Stimulated activated CD8-positive, alpha-beta memory T cell treated with anti-CD3 and anti-CD28 coated beads, Interleukin-12 subunit alpha, Interleukin-12 subunit beta, amount 100 ng/mL, for 1 hour (primary cell): ENCODE measurements at places on chromosomes 6 and 20.

- no peak for DNase-seq
These were observed 26.3 kb downstream of the ALDH5A1 start for GRCh38 chr6:24520929-24521546.

- no peak for DNase-seq
These were observed 220.7 kb downstream of the UST start for GRCh38 chr6:148967541-148967956.

DNA sequence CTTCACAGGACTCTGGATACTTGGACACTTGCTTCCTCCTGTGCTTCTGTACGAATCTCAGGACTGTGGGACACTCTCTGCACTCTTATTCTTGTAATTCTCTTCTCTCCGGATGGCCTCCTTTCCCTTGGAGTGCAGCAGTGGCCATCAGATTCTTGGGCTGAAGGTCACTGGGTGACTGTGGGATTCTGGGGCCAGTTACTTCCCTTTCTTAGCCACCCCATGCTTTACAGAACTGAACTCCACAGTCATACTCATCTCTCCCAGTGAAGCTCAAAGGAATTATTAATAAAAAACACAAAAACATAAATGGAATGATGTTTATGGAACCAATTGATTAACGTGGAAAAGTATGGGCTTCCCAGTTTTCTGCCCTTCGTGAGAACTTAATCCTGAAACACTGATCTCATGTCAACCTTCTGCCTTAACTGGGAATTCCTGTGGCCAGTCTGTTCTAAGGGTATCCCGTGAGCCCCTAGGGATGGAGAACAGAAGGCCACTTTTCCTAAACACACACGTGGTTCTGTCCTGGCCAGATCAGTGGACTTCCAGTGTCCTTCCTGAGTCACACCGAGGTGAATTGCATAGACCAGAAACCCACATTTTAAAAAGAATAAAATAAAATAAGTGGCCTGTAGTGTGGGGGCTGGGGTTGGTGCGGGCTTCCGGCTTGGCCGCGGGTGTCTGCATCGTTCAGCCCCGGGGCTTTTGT is 23.6 kb upstream of the HLA-E start:
- DNase-seq, result no peak

DNA sequence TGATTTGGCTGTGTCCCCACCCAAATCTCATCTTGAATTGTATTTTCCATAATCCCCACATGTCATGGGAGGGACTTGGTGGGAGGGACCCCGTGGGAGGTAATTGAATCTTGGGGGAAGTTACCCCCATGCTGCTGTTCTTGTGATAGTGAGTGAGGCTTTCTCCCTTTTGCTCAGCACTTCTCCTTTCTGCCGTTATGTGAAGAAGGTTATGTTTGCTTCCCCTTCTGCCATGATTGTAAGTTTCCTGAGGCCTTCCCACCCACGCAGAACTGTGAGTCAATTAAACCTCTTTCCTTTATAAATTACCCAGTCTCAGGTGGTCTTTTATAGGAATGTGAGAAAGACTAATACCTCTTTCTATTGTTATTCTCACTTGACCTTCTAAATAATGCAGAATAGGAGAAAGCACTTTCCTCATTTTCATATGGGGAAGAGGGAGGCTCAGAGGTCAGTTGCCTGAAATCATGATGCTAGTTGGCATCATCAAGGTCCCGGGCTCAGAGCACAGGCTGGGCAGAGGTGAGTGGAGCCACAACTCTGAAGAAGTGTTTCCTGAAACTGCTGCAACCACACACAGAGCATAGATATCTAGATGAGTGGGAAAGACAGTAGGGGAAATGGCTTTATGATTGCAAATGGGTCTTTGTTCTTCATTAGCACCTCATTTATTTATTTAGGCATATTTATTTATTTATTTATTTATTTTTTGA is 191.0 kb downstream of the QKI start:
- no peak for DNase-seq

- DNase-seq, result no peak
These were observed 8.7 kb upstream of the ATRN start for GRCh38 chr20:3461911-3462677.

- no peak for DNase-seq
These were observed 91.3 kb upstream of the ADGRF1 start for GRCh38 chr6:47133230-47134000.

DNA sequence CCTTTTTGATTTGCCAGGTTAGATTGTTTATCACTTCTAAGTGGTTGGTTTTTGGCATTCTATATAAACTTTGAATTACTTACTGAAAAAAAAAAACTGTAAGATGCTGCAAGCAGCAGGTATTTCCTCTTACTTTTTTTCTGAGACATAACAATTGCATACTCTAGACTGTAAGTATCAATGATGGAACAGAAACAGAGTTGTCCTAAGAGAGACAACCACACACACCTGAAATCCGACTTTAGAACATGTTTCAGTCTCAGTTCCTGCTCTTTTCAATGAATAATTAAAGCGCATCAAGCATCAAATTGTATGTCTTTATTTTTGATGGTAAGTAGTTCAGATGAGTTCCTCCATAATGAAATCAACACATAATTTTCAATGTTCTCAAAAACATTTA is 105.3 kb upstream of the KHDRBS2 start:
- DNase-seq, result no peak

DNA sequence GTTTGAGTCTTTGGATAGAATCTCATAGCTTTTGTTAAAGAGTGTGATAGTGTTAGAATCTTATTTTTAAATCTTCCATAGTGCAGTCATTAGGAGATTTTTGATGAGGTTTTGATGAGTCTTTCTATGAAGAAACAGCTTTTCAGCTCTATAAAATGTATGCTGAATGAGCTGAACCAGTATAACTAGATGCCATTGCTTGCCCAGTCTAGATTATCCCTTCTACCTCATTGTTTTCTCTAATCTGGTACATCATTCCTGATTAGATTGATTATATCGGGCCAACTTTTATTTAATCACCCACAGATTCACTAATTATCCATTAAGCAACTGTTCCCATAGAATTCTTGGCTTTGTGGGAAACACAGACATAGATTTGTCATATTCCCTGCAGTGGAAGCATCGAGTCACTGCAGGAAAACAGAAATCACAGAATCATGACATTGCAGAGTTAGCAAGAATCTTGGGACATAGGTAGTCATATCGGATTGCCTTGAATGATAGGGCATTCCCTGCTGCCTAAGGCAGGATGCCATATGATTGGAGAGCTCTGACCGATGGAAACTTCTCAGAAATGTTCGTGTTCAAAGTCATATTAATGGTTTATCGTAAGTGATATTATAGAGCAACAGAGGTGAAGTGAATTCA is 882.7 kb upstream of the FLRT3 start:
- DNase-seq, result no peak

DNA sequence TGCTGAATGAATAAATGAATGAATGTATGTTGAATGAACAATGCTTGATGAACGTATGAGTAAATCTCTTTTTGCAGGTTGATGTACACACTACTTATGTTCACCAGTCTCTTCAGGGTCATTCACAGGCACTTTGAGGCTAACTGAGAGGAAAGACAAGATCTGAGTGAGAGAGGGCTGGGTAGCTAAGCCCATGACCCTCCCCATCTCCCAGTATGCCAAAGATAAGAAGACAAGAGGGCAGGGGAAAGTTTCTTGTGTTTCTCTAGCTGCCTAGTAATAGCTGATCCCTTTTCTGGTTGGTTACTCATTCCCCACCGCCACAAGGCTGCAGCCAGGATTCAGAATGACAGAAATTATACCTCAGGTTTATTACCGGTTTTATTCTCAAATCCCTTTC is 90.7 kb downstream of the CEP57L1 start:
- no peak for DNase-seq

GRCh38 chr6:144912474-144912873 is 627.3 kb downstream of the UTRN start:
- DNase-seq, result no peak

GRCh38 chr6:64155063-64155462 is 519.5 kb downstream of the PHF3 start:
- DNase-seq, result no peak

DNA sequence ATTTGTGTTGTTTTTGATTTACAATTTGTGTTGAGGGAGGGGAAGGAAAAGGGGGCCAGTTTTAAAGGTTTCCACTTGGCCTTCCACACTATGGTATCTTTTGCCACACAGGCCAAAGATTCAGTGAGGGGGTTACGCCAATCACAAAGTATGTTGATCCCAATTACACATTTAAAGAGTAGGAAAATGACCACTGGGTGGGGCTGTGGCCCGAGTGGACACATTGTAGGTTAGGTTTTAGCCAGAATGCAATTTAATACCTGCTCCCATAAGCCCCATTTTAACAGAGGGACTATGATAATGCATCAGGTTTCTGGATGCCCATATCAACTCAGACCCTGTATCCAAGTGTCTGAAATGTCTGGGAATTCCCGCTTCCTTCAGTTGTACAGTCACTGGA is 15.6 kb downstream of the VGLL2 start:
- no peak for DNase-seq

- no peak for DNase-seq
These were observed 69.6 kb upstream of the ADGRF1 start for GRCh38 chr6:47111685-47112084.

- no peak for DNase-seq
These were observed 7.5 kb downstream of the DEF6 start for GRCh38 chr6:35305117-35305516.

GRCh38 chr6:27553123-27553904 is 80.4 kb upstream of the ZNF184 start:
- no peak for DNase-seq

- no peak for DNase-seq
These were observed 65.0 kb downstream of the KIZ start for GRCh38 chr20:21190869-21191268.

GRCh38 chr20:12237772-12238171 is 320.1 kb downstream of the BTBD3 start:
- DNase-seq, result no peak

- DNase-seq, result no peak
These were observed 41.3 kb downstream of the MTFR2 start for GRCh38 chr6:136208783-136209182.

DNA sequence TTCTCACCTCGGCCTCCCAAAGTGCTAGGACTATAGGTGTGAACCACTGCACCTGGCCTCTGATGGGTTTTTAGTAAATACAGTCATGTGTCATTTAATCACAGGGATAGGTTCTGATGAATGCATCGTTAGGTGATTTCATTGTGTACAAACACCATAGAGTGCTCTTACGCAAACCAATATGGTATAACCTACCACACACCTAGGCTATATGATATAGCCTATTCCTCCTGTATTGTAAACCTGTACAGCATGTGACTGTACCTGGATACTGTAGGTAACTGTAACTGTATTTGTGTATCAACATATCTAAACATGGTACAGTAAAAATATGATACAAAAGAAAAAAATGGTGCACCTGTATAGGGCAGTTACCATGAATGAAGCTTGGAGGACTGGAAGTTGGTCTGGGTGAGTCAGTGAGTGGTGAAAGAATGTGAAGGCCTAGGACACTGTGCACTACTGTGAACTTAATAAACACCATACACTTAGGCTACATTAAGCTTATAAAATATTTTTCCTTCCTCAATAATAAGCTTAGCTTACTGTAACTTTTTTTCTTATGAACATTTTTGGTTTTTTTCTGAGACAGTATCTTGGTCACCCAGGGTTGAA is 10.0 kb downstream of the BICRAL start:
- no peak for DNase-seq
